ENCODE measurements at places on chromosomes 3 and 15. TPM values are rescaled to one million over a fixed set of nuclear protein-coding genes. Genes with fewer than 3 reads are reported as not detected.

DNA sequence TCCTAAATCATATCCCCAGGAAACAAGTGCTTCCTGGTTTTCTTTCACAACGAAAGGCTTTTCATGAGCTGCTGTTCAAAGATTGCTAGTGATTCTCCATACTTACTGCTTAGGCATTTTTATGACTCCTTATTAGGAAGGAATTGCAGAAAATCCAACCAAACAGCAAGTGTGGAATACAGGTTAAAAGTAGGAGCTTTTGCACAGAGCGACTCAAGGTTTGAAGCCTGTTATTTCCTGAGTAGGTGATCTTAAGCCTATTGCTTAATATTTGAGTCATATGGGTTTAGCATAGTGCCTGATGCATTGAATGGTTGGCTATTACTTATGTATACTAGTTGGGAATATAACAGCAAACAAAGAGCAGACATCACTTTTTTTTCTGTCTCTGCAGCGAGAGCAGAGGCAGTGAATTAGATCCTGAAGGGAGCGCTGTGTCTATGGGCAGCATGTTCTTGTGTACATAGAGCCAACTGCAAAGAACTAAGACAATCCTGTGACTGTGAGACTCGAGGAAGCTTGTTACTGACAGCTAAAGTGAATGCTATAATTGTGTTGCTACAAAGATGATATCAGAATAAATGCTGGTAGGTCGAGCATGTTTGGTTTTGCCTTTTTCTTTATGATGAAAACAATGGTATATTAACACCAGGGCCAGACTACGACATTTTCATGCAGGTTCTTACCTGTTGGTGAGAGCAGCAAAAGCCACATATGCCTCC lies 6.3 kb downstream of the TM4SF1 start:
- no peak for DNase-seq

DNA sequence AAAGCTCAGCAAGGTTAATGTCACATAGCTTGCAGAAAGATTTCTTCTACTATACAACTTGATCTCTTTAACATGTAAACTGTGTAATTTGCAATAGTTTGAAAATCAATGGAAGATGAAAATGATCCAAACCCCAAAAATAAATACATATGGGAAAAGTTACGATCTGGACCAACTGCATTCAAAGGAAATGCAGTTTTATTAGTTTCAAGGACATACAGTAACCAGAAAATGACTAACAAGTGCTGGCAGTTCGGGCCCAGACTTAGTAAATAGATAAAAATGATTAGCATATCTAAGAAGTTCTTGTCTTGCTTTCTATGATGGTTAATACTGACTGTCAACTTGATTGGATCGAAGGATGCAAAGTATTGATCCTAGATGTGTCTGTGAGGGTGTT lies 37.3 kb upstream of the LEKR1 start:
- no peak for DNase-seq

SLC2A2 gene
- total RNA-seq, result not detected

GRCh38 chr3:172520301-172520831 lies 2.9 kb downstream of the TNFSF10 start:
- DNase-seq, result no peak

GRCh38 chr3:119695480-119695879 lies 7.3 kb upstream of the CFAP91 start:
- no peak for DNase-seq

- no peak for DNase-seq
Measured at GRCh38 chr3:189588475-189589178, 42.6 kb upstream of the TP63 start.

DNA sequence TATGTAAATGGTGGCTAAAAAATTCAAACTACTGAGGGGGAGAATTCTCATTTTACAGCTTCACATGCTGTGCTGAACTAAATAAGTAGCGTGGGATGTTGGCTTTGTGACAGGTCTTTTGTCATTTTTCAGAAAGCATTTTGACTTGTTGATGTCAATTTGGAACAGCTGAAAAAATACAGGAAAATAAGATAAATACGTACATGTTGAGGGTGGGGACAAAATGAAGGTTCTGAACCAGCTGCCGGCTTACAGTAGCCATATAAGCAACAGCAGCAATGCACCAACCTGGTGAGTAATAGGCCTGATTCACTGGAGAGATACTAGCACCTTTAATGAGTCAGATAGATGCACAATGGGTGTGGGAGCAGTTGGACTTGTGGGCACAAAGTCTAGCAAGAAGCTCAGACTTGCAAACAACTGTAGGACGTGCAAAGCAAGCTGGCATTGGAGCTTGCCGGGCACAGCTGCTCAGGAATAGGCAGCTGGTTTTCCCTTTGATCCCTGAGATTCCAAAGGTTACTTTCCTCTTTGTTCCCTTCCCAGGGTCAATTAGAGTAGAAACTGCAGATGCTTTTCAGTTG lies 12.9 kb downstream of the B3GNT5 start:
- DNase-seq, result peak; percentile 67

DNA sequence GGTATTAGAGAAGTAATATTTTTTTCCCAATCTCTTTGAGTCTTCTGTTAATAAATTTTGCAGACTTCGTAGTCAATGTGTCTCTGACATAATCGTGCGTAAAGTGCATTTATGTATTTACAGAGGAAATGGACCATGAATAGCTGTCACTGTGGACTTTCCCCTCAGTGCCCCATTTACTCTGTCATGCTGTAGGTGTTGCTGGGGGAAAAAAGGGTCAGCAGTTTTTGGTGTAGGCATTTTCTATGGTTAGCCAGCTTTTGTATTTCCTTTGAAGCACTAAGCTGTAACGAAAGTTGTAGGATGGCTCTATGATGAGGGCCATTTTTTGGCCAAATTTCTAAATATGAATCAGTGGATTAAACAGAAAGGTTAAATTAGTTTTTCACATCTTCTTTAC lies 598.4 kb downstream of the FGF12 start:
- DNase-seq, result peak; percentile 5

GRCh38 chr3:131075632-131076328 lies 49.1 kb downstream of the NEK11 start:
- DNase-seq, result no peak

SUCNR1 gene
- 0.10 TPM for total RNA-seq

DNA sequence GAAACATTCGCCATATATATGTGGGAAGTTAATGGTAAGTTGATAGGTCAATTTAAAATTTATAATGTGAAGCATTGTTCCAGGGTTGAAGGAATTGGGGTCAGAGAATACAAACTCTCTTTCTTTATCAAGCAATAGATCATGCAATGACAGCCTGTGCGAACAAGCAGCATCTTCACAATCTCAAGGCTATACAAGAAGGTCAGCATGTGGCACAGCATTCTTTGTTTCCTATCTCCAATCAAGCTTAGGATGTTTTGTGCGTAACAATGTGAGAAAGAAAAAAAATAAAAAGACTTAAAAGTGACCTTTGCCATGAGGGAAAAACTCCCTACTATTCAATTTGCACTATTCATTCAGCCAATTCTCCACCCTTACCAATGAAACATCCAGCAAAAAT lies 288.1 kb upstream of the NECTIN3 start:
- DNase-seq, result no peak

- DNase-seq, result no peak
Measured at GRCh38 chr3:34198309-34198708, 399.9 kb downstream of the PDCD6IP start.

DNA sequence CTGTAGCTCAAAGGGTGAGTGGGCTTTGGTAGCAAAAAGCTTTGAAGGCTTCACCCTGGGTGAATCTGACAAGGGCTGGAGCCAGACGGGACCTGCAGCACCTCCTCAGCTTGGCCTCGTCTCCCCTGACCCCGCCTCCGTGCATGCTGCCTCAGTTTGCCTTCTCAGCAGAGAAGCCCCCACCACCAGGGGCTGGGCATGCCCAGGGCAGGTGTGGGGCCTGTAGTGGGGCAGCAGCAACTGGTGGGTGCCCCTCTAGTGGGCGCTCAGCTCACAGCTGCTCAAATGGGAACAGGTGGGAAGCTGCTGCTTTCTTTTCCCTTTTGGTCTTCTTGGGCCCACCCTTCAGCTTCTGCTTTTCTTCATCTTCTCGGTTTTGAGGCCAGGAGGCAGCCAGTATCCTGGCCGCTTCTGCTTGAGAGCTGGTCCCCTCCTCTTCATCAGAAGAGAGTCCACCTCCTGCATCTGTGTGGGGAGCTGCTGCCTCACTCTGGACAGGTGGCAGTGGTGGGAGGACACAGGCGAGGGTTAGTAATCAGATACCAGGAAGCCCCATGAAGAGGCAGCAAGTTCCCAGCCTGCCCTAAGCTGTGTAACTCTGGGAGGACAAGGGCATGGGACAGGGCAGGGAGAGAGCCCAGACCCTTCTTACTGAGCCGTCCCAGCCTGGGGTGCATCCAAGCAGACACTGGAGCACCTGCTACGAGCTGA lies 21.0 kb downstream of the TMEM43 start:
- DNase-seq, result no peak

GRCh38 chr3:23748398-23749110 lies 57.2 kb upstream of the UBE2E1 start:
- no peak for DNase-seq

- no peak for DNase-seq
Measured at GRCh38 chr3:12810961-12811360, 14.5 kb downstream of the CAND2 start.

TAMM41 gene
- 12.6 TPM for total RNA-seq

WDR5B gene
- 5.0 TPM for total RNA-seq

C3orf22 gene
- not detected for total RNA-seq

DNA sequence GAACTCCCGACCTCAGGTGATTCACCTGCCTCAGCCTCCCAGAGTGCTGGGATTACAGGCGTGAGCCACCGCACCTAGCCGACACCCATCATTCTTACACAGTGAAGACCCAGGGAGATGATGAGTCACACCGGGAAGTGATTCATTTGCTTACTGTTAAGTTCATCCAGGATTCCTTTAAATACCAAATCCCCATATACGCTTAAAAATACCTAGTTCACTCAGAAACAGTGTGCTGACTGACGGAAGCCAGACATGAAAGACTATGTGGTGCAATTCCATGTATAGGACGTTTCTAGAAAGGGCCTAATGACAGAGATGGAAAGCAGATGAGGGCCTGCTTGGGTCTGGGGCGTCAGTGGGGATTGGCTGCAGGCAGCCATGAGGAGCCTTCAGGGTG lies 75.2 kb downstream of the APBA2 start:
- DNase-seq, result no peak

PLA1A gene
- total RNA-seq, result 0.31 TPM

- no peak for DNase-seq
Measured at GRCh38 chr3:119219069-119219468, 21.6 kb downstream of the B4GALT4 start.

DNA sequence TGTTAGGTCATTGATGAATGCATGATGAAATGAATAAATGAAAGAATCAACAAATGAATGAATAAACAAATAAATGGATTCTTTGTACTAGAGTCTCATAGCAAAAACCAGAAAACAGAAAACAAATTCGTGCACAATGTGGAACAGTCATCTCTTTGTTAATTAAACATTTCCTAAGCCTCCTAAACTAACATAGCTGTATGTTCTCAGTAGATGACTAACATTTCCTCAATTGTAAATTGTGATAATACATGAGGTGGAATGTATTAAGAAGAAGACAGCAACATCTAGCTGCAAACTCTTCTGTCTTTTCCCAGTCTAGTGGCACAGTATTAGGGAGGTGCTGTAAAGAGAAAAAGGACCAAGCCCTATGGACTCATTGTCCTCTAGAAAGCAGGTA lies 1021.0 kb downstream of the MCTP2 start:
- no peak for DNase-seq

DNA sequence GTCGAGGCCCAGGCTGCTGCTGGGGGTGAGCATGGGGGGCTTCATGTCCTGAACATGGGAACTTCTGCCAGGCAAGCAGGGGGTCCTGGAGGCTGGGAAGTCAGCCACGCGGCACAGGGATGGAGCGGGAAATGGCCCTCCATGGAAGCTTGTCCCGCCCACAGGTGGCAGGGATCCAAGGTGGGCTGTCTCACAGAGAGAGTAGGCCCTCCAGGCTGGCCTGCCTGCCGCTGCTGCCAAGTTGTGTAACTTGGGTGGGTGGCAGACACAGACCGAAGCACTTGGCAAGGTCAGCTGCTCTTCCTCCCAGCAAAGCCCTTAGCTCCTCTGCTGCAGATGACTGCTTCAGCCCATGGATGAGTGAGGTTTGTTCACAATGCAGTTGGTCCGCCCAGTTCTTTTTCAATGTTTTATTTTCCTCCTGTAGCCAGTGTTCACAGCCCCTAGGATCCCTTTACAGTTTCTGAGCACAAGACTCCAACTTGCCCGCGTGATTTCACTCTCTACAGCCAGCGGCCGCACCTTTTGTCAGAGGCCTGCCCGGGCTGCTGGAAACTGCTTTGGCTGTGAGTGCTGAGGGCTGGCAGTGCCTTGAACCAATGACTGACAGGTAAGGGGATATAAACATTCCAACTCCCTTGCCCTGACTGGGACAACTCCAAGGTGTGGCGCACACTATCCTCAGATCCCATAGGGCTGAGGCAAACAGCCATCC lies 26.7 kb downstream of the HCN4 start:
- DNase-seq, result peak; percentile 25

- DNase-seq, result no peak
Measured at GRCh38 chr3:134511500-134511899, 25.6 kb downstream of the CEP63 start.

RGMA gene
- total RNA-seq, result 36.2 TPM

HYKK gene
- 6.9 TPM for total RNA-seq

- no peak for DNase-seq
Measured at GRCh38 chr15:61938249-61938648, 122.0 kb downstream of the VPS13C start.

DNA sequence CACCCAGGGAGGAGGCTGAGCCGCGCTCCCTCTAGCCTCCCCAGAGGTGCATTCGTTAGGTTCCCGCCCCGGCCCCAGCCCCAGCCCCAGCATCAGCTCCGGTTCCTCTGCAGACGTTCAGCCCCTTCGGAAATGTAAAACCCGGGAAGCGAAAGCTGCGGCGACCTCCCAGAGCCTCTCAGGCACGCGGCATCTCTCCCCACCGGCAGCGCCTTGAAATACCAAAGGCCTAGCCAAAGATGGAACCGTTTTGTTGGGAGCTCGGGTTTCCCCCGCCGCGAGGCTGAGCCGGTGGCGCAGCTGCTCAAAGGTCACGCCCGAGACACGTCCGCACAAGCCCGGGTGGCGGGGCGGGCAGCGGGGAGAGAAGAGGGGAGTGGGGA lies 77.8 kb upstream of the HES1 start:
- peak; percentile 94 for DNase-seq

DNA sequence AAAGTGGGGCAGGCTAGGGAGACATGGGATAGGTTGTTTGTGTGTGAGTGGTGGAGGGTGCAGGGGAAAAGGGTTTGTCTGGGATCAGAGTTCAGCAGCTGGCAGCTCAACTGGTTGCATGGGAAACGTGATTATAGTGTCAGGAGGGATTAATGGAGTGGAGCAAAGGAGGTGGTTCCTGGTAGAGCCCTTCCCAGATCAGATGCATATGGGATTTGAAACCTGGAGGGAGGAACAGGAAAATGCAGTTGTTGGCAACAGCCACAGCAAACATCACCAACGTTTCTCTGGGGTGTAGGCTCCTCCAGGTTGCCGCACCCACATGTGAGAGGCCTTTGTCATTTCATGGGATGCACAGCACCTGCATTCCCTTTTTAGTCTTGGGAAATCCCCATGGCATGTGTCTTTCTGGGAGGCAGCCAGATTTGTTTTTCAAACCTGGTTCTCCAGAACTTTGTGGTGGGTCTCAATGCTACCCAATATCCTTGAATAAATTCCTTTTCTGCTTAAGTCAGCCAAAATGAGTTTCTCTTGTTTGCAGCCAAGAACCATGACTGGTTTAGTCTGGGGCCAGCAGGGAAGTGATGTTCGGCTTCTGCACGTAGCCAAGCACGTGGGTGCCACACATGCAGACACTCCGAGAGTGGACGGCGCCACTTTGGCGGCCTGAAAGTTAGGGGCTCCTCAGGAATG lies 61.3 kb downstream of the BDH1 start:
- DNase-seq, result peak; percentile 83

ITGB5 gene
- total RNA-seq, result 63.3 TPM

RHOV gene
- total RNA-seq, result 11.8 TPM

- DNase-seq, result no peak
Measured at GRCh38 chr3:42079701-42080452, 11.3 kb upstream of the TRAK1 start.

COPG1 gene
- 110 TPM for total RNA-seq

NR1I2 gene
- not detected for total RNA-seq

All from tongue (tissue), 3 donors.